CD4-positive, alpha-beta T cell treated with Interleukin-21 for 1 hour (primary cell): ENCODE measurements at places on chromosomes 1 and 21.

GRCh38 chr21:46555678-46556077, 49.2 kb downstream of the S100B start:
- DNase-seq: no peak

- no peak for DNase-seq
Observed at GRCh38 chr1:159591981-159592380, 4.4 kb downstream of the APCS start.

DNA sequence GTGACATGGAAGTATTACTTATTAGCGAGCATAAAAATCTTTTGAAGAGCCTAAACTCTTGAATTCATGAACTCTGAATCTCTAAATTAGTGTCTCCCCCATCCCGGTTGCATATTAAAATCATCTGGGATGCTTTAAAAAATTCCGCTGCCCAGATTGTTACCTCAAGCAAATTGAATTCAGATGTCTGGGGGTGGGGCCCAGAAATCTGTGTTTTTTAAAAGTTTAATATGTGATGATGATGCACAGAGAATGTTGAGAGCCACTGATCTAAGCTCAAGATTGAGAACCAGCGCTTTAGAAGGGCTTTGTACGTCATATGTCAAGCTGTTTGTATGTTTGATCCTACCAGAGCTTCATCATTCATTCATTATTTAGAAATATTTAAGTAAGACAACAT, 446.8 kb downstream of the NUF2 start:
- DNase-seq: no peak

GRCh38 chr1:101239095-101240040, 2.5 kb downstream of the S1PR1 start:
- peak; percentile 71 for DNase-seq

DNA sequence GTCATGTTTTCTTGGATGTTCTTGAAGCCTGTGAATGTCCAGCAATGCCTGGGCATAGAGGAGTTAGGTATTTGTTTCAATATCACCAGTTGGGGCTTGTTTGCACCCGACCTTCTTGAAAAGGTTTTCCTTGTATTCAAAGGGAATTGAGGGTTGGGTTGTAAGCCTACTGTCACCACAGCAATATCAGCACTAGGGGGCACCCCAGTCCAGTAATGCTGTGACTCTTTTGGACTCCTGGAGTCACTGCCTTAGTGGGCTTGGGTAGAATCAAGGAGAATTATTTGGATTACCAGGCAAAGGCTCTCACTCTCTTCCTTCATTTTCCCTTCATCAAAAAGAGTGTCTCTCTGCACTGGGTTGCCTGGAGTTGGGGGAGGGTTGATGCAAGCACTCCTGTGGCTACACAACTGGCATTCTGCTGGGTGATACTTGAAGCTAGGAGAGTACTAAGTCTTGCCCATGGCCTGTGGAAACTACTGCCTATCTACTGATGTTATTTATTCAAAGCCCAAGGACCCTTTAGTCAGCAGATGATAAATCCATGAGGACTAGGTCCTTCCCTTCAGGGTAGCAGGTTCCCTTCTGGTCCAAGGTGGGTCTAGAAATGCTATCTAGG, 34.5 kb downstream of the OR10R2 start:
- peak; percentile 44 for DNase-seq

- no peak for DNase-seq
Observed at GRCh38 chr1:208215393-208215792, 28.8 kb downstream of the PLXNA2 start.
